Naive thymus-derived CD8-positive, alpha-beta T cell (primary cell): ENCODE measurements at places on chromosomes 4 and X.

- DNase-seq: no peak
Observed at GRCh38 chr4:74391890-74392475, 27.0 kb downstream of the EREG start.

DNA sequence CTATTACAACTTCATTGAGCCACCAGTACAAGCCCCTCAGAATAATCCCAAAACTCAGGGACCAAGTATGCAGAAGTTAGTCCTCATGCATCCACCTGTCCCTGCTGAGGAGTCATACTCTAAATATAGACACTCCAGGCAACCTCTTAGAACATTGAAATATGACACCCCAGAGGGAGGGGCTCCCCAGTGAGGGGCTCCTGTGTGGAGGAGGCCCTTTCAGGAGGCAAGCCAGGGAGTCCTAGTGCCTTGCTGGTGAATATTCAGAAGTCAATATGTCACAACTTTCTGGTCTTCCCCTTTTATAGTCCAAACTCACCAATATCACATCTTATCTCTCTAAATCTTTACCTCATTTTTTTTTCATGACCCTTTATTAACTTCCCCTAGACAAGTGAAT, 1.6 kb upstream of the ARMCX6 start:
- DNase-seq: no peak

- no peak for DNase-seq
Observed at GRCh38 chr4:16582526-16582925, 315.9 kb downstream of the LDB2 start.

DNA sequence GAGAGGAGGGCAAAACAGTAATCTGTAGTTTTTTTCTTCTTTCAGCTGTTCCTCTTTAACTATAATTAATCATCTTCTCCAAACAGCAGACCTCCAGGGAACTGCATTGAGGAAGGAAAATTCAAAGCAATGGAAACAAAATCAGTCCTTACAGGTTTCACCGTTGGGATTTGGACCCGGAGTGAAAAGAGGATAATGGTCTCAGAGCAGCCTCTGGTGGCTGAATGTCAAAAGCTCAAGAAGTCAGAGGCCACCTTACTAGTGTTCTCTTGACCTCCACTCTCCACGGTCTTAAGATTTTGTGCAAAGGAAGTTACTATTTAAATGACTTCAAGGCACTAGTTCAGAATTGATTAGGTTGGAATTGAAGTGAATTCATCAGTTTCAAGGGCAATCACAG, 16.0 kb upstream of the MID1 start:
- DNase-seq: no peak

GRCh38 chr4:48022192-48022799, 5.7 kb downstream of the NIPAL1 start:
- no peak for DNase-seq

DNA sequence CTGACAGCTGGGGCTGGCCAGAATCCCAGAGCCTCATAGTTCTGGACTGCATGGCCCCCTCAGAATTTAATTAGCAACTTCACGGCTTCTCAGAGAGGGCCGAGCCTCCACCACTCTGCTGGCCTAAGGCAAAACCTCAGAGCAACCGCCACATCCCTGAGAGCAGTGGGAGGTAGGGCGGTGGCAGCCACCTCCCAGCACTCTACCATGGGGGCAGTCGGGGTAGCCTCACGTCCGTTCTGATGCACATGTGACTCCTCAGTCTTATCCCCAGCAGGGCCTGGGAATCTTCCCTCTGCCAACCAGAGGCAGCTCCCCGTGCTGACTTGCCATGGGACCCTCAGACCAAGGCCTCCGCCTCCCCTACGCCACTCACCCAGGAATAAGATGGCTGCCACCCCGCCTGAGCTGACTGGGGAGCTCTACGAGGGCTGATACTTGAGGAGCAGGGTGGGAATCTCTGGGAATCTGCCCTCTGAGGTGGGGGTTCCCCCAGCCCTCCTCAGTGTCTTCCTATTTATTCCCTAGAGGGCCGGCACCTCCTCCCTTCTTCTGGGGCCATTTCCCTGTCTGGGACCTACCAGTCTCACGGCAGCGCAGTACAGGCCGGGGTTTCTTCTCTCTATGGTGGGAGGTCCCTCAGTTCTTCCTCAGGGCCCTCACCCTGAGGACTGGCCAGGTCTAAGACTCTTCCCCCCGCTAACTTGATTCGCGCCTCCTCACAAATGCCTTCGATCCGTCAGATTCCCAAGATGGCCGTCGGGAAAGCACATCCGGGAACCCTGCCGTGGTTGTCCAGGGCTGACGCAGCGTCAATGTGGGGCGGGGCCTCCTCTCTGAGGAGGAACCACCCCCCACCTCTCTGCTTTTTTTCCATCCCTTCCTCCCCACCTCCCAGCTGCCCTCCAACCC, at the start of gene MAGEC2:
MAGEC2 (minus strand) TSS at position 769 of the 912 bp plus-strand sequence. CDS start 1,303 bp downstream, outside the sequence.
- DNase-seq: no peak

DNA sequence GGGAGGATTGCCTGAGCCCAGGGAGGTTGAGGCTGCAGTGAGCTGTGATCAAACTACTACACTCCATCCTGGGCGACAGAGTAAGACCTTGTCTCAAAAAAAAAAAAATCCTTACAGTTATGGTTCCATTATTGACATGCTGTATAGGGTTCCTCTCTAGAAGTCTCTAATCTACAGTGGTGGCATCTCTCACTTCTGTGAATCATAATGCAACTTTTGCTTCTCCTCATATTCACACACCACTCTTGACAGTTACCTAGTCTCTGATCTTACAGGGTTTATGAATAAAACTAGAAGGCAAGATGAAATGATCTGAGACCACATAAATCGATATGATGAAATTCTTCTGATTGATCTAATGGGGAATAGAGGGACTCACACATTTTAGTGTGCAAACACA, 40.6 kb downstream of the DOCK11 start:
- no peak for DNase-seq

- no peak for DNase-seq
Observed at GRCh38 chr4:71558248-71558647, 219.4 kb downstream of the SLC4A4 start.

DNA sequence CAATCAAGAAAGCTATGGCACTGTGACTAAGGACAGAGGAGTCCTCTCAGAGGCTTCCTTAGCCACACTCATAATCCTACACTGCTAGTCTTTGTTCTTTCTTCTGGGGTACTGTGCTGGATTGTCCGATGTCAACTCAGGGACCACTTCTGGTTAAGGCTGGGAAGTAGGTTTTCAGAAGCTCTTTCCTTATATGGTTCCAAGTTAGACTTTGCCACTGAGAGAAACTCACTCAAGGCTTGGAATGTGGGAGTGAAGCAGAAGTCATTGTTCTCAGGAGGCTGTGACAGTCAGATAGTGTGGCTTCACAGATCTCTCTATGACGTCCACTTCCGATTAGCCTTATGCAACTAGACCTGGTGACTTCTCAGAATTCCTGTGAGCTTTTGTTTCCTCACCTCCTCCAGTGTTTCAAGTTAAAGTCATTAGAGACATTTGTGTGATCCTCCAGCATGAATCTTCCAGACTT, 317.3 kb upstream of the F9 start:
- no peak for DNase-seq

DNA sequence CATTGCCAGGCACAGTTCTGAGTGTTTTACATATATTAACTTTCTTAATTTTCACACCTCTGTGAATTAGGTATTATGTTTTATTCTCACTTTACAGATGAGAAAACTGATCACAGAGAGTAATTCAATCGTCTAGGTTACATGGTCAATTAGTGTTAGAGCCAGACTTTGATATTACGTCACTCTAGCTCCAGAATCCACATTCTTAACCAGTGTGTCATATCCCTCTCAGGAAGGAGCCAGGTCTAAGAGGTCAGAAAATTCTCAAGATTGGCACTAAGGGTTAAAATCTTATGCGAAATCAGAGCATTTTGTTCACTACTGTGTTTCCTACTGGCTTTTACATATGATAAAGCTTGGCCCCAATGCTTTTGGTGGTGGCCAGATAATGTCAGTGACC, 7.4 kb downstream of the DMP1 start:
- DNase-seq: no peak

DNA sequence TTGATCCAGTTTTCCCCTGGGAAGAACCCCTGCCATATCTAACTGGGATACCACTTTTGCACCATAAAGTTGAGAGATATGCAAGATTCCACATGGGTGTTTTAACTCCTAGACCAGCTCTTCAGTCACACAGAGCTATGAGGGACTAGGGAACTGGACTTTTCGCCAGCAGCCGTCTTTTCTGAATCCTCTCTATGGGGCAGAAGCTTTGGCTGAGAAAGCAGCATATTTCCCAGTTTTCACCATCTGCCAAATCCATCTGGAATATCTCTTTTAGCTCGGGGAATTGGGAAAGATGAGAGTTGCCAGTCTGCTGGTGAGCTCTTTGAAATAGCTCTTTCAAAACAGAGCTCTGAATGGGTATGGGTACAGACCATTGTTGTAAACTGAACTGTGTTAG, 20.9 kb downstream of the APOOL start:
- DNase-seq: no peak

DNA sequence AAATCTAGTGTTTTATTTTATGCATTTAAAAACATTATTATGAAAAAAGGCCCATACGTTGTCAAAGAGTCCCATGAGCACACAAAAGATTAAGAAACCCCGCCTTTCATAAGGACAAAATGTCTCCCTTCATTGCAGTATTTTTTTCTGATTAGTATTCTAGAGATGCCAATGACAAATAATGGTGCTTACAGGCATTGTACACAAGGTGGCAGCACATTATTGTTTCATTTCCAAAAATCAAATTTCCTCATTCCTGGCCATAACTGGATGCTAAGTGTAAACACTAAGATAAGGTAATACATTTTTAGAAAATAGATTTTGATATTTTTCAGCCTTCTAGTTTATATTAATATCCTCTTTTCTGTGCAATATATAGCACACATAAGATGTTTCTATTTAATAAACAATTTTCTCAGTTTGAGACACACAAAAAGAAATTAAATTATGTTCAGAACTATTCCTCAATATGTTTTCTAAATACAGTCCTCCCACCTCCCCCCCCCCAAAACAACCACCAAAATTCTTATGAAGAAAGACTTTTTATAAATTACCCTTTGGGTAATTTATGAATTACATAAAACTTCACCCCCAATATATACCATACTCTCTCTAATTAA, 47.7 kb downstream of the TIGD2 start:
- no peak for DNase-seq

- no peak for DNase-seq
Observed at GRCh38 chr4:109969919-109970318, 57.2 kb downstream of the EGF start.

- no peak for DNase-seq
Observed at GRCh38 chr4:133146574-133147241, 2.4 kb upstream of the PCDH10 start.

GRCh38 chrX:17567821-17568220, 169.5 kb upstream of the SCML1 start:
- no peak for DNase-seq

GRCh38 chr4:57854748-57855147, 744.6 kb upstream of the IGFBP7 start:
- no peak for DNase-seq

DNA sequence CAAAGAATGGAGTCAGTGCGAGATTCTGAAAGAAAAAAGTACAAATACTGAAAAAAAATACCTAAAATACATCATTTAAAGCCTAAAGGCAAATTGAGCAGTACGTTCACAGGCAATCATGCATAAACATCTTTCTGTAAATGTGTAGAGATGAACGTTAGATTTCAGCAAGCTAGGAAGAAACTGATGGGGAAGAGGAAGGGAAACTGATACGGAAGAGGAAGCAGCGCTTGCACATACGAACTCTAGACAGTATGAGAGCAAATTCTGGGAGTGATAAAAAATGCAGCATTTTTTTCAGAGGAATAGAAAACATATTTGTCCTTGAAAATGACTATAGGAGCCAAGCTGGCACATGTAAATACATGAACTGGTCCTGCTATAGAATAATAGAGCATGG, 9.4 kb downstream of the ANKRD50 start:
- no peak for DNase-seq

- DNase-seq: no peak
Observed at GRCh38 chr4:185255868-185256267, 46.5 kb downstream of the SNX25 start.

GRCh38 chr4:122163767-122164166, 11.6 kb downstream of the BLTP1 start:
- DNase-seq: no peak

DNA sequence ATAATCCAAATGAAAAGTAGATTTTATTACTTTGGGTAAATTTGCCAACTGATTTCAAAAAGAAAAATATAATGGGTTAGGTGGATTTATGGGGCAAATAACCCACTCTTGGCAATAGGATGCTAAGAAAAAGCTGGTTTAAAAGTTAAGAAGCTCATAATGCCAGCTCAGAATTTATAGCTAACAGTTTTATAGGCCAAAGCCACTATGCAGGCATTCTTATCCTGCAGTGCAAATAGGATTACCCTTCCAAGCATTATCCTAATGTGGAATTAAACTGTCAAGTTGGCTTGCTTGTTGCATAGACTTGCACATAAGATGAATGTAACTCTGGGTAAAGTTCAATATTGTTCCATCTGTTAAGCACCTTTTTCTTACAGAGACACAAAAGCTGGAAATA, 703.0 kb downstream of the PCDH18 start:
- DNase-seq: no peak

DNA sequence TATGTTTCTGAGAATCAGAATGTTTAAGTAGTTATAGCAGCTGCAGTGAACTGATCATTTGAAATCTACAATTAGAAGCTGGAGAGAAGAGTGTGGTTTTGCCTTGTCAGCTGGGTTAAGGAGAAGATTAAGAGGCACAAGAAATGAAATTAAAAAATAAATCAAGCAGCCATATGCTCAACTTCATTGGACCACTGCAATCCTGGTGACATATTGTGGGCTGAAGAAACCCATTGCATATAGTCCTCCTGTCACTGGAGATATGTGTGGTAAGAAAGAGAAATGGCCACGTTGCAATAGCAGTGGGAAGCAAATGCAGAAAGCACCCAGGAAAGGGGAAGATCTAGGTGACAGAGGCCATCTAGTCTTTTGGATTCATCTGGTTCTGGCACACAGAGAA, 63.0 kb downstream of the INTS12 start:
- no peak for DNase-seq

- no peak for DNase-seq
Observed at GRCh38 chr4:82891707-82892466, 934 bp upstream of the SEC31A start.

GRCh38 chr4:158857951-158858350, 89.1 kb downstream of the FNIP2 start:
- no peak for DNase-seq

GRCh38 chrX:120428309-120428708, 40.8 kb downstream of the LAMP2 start:
- DNase-seq: no peak

DNA sequence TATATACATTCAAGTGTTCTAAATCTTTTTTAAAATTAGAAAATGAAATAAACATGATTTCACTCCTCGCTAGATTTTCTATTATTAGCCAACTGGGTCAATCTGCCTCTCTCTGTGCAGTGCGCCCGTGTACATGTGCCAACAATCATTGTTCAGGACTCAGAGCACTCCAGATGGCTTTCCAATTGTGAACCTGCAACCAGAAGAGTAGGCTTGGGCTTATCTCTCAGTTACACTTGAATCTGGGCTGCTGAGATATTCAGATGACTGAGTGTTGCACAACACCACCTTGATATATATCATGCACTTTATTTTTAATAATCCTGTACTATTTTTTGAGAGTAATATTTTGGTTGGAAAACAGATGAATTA, 184.0 kb upstream of the FSTL5 start:
- DNase-seq: no peak

GRCh38 chr4:145690610-145691009, 10.7 kb downstream of the C4orf51 start:
- no peak for DNase-seq
